HFFc6 (cell line): ENCODE measurements at places on chromosomes 4 and X.

DNA sequence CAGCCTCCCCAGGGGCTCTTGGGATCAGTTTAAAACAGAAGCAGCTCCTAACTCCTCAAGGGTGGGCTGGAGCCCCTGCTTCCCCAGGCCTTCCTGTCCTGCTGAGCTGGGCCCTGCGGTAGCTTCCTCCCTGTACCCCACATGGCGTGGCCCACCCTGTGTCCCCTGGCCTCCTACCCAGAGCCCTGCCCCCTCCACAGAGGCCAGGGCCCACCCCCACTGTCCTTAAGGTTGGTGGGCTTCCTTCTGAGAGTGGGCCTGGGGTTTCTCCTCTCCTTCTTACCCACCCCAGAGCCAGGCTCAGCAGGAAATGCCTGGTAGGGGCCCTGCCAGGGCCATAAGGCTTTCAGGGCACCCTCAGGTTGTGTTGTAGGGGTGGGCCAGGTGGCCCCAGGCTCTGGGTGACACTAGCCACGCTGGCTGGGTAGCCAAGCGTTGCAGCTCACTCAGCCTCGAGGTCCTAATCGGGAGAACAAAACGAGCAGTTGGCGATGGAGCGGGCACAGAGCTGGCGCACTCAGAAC is 11.6 kb downstream of the SH3BP2 start:
- DNase-seq = no peak

DNA sequence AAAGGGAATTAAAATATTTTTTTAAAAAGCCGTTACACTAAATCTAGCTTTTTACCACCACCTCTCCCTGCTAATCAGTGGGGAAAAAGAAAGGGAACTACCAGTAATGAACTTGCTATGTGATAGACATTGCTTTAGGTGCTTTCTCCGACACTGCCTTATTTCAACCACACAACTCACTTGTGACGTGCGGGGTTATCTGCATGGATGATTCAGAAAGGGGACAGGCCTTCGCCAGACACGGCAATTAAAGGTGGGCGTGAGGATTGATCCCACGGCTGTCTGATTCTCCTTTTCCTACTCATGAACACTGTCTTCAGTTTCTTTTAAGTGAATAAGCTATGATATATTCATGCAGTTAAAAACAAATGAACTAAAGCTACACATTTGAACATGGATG is 882 bp upstream of the CXCR3 start:
- no peak for DNase-seq

- no peak for DNase-seq
These were observed 30.1 kb downstream of the ZRSR2 start for GRCh38 chrX:15820106-15821073.

DNA sequence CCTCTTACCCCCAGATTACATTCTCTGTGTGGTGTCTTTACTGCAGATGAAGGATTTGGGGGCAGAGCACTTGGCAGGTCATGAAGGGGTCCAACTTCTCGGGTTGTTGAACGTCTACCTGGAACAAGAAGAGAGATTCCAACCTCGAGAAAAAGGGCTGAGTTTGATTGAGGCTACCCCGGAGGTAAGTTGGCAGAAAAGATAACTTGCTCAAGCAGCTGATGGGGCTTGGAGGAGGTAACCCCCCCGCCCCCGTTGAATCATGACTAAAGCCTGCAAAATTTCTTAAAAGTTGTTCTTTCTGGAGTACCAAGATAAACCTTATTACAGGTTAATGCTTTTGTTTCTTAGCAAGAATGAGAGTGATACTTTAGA is 1.5 kb downstream of the CCNG2 start:
- DNase-seq = no peak

GRCh38 chrX:129125122-129125914 is 398.0 kb downstream of the SMARCA1 start:
- DNase-seq = no peak
